ENCODE measurements at places on chromosomes 3 and 15.

DNA sequence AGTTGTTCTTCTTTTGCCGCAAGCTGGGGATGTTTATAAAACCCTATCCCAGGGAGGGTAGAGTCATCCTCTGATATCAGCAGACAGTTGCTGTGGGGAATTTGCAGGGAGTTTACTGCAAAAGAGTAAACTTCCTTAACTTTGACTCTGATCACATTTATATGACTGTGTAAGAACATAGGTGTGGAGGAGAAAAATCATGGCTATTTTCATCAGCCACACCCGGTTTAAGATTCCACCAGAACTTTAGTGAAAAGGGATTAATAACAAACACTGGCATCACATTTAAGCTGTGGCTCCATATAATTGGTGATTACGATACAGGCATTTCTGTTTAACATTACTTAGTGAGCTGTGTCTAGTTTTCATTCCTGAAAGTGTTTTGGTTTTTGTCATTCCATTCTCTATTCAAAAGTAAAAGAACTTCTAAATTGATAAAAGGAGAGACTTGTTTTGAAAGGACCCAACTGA is 143.1 kb downstream of the MYLK start:
- no peak for DNase-seq

DNA sequence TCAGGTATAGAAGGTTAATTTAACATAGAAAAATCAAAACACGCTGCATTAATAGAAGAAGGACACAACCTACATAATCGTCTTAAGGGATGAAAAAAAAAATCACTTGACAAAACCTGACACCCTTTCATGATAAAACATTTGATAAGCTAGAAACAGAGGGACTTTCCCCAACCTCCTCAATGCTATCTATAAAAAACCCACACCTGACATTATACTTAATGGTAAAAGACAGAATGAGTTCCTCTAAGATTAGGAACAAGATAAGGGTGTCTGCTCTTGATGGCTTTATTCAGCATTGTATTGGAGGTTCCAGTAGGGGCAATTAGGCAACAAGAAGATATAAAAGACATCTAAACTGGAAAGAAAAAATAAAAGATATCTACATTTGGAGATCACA is 69.9 kb upstream of the KBTBD8 start:
- no peak for DNase-seq

DNA sequence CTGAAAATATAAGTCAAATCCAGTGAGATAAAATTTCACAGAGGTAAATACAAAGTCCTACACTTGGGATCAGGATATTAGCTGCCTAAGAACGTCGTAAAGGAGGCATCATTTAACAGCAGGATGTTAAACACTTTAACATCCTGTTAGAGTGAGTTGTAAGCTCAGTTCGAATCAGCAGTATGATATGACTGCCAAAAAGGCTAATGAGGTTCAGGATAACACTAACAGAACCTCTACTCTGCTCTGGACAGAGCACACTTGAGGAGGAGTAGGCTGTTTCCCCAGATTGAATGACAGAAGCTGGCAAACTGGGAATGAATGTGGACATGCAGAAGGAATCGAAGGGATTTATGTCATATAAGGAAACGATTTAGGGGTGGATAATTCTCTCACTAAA is 227.1 kb upstream of the CD96 start:
- no peak for DNase-seq

GRCh38 chr3:44237665-44238064 is 4.0 kb upstream of the TOPAZ1 start:
- DNase-seq, result no peak

GRCh38 chr15:35376707-35377106 is 169.3 kb downstream of the DPH6 start:
- no peak for DNase-seq

GRCh38 chr15:63553388-63553791 is 43.8 kb upstream of the FBXL22 start:
- DNase-seq, result peak; percentile 91

GRCh38 chr3:9826815-9827573 is 16.8 kb downstream of the RPUSD3 start:
- DNase-seq, result peak; percentile 45

DNA sequence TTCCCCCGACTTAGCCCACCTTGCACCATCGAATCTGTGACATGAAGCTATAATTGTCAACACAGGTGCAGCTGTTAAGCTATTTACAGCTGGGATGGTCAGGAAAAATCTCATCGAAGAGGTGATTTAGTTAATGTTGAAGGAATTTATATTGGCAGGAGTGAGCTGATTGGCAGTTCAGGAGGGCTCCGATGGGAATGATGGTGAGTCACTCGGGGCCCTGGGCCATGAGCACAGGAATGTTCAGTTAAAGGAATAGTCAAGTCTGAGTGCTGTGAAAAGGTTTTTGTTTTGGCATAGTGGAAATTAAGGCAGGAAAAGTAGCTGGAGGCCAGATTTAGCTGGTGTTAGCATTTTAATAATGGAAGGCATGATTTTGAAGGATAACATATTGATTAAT is 95.7 kb downstream of the OXSM start:
- DNase-seq, result no peak

- peak; percentile 82 for DNase-seq
Observed at GRCh38 chr3:183766745-183767606, 58.4 kb downstream of the MAP6D1 start.

DNA sequence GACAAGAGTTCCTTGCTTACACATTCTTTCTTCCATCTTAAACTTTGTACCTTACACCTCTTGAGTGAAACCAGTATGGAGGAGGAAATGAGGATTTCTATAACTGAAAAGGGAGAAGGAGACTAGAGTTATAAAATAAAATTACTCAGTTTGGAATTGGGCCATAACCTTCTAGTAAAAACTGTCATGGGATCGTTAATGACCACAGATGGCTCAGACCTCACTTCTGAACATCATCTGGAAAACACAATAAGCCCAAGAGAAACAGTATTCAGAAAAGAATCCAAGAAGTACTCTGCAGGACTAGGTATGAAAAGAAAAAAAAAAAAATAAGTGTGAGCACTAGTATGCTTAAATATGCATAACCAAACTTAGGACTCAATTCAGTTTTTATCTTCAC is 12.1 kb downstream of the GAP43 start:
- DNase-seq, result no peak

GRCh38 chr3:4754180-4755086 is 224.8 kb upstream of the BHLHE40 start:
- DNase-seq, result no peak

- peak; percentile 88 for DNase-seq
Observed at GRCh38 chr3:99648101-99648500, 9.7 kb downstream of the COL8A1 start.

DNA sequence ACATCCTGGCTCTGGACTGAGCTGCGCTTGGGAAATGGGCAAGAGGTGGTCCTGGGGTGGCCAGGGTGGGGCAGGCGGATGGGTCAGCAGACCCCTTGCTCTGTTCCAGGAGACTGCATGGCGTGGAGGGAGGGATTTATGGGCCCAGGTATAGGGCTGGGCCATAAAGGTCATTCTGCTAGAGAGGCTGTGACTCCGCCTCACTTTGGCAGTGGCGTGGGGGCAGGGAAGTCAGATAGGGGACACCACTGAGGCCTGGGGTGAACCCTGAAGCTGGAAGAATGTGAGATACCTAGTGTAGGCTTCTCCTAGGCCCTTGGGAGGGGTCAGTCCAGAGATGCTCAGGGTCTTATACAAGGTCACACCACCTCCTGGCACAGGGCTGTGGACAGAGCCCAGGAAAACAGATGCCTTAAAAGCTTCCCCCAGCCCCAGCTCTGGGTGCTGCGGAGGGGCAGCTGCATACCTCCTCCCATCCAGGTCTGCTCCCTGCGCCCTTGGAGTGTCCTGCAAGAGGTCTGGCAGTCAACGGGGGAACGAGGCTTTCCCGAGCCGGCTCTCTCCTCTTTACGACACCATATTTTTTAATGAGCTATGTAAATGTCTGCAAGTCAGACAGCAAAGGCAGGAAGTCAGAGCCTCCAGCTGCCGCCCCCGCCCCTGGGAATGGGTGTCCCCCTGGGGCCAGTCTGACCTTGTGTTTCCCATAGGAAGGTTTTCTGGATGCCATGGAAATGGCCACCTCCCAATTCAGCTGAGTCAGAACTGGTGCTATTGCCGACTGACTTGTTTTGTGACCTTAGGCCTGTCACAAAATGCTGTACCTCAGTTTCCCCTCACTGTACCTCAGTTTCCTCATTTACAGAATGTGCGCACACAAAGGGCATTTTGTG is 26.3 kb downstream of the LINGO1 start:
- DNase-seq, result no peak

- no peak for DNase-seq
Observed at GRCh38 chr3:172090035-172090434, 50.7 kb downstream of the FNDC3B start.

GRCh38 chr3:82376883-82377282 is 615.4 kb upstream of the GBE1 start:
- DNase-seq, result no peak

DNA sequence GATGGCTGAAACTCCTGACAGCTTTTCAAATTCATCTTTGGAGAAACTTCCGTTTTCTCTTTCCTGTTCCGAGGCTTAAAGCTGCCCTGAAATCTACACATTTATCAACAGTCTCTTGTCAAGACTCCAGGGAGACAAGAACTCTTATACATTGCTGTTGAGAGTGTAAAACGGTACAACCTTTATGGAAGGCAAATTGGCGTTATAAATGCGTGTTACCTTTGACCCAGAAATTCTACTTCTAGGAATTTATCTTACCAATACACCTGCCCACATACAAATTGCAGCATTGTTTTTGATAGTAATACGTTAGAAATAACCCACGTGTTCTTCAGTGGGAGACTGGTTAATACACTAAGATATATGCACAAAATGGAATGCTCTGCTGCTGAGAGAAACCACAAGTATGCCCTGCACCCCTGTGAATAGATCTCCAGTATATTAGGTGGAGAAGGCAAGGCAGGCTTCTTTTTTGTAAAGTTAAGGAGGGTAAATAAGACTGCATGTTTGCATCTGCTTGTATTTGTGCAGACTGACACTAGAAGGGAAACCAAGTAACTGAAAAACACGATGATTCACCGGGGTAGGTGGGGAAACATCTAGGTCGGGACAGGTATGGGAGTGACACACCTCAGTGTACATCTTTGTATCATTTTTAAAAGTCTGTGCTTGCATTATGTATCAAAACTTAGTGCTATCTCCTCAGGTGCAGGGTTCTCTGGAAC is 97.5 kb downstream of the IGF1R start:
- peak; percentile 51 for DNase-seq

DNA sequence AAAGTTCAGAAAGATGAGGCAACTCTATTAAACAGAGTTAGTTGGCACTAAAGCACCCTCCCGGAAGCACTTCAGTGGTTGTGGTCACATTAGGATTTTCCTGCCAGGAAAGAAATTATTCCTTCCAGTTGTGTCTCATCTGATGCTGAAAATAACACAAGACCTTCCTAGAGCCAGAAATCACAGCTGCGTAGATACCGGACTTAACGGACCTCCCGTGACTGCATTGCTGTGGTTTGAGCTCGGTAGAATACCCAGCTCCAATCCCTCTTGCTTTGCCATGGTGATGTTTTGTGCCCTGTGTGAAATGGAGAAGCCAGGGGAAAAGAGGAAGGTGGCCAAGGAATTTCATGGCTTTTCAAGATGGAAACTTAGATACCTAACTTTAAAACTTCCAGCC is 215.0 kb upstream of the IGF1R start:
- DNase-seq, result no peak

DNA sequence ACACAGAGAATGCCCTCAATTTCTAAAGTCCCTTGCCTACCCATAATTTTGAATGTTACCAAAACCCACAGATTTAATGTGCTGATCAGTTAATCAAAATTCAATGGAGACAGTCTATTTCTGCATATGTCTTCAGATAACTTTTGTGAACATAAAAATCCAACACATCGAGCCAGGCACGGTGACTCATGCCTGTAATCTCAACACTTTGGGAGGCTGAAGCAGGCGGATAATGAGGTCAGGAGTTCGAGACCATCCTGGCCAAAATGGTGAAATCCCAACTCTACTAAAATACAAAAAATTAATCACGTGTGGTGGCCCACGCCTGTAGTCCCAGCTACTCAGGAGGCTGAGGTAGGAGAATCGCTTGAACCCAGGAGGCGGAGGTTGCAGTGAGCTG is 49.3 kb downstream of the PEAK1 start:
- DNase-seq, result no peak

DNA sequence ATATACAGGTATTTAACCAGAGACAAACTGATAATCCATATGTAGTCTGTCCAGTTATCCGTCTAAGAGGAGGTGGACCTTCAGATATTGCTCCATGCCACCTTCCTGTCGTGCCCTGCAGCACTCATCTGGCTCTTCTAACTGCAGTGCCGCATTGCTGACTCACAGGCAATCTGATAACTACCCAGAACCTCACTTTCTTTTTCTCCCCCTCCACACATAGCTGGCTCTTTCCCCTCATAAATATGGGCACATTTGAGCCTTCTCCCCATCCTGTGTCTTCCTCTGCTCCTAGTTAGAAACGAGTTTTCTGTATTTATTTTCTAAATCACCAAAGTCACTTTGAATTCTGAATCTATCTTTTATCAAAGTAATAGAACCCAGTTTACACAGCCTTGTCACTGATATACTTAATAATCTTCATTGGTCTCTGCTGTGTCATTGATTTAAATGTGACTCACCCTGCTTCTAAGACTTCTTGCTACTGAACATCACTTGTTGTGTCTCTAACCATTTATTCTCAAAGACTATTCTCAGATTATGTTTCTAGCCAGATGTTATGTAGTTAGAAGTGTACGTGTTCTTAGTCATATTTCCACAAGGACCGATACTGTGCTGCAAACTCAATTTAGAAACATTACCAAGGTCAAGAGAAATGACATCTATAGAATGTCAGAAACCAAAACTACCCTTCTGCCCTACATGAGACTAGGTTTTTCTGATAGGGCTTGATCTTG is 17.4 kb upstream of the KCNMB2 start:
- no peak for DNase-seq

DNA sequence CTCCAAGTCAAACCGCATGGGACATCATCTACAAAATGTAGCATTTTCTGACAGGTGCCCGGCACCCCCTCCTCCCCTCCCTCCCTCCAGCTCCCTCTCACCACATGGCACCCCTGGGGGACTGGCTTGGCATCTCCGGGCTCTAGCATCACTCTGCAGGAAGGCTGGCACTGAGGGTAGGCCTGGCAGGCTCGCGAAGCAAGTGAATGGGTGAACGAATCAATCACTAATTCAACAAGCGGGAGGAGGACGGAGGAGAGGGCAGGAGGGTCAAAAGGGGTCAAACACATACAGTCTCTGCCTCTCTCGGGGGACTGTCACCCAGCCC is 155.7 kb downstream of the NUP210 start:
- DNase-seq, result no peak

GRCh38 chr15:82750831-82751180 is 41.1 kb upstream of the AP3B2 start:
- no peak for DNase-seq

- no peak for DNase-seq
Observed at GRCh38 chr3:143119009-143119914, at the start of gene CHST2. CHST2 (plus strand) TSS chr3:143119771; CDS start chr3:143120817, 1,046 bp downstream.

- DNase-seq, result peak; percentile 80
Observed at GRCh38 chr3:40179016-40179415, 130.5 kb upstream of the EIF1B start.

DNA sequence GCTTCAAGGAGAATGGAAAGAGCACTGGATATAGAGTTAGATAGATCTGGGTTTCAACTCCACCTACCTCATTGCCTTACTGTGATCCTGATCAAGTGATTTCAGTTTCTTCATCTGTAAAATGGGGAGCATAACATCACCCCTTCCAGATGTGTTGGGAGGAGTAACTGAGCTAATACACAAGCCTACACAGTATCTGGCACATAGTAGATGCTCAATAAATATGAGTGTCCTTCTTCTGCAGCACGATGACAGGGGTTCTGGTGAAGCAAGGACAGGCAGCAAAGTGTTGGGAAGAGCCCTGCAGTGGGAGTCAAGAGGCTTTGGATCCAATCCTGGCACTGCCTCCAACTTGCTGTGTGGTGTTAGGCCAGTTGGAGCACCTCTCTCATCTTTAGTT is 270.0 kb downstream of the UACA start:
- DNase-seq, result no peak

All from HT-29 (cell line).